Mesothelial cell of epicardium (in vitro differentiated cells): ENCODE measurements at places on chromosomes 3 and 15. TPM values are rescaled to one million over a fixed set of nuclear protein-coding genes. Genes with fewer than 3 reads are reported as not detected.
A peak's percentile ranks its signal among the peaks of the same experiment; 100 is the strongest.

GRCh38 chr3:41932464-41932863 lies 29.4 kb downstream of the ULK4 start:
- DNase-seq = no peak

Gene NAALADL2
- 27.9 to 29.9 TPM (median 28.3 TPM) in 3 replicates for total RNA-seq

DNA sequence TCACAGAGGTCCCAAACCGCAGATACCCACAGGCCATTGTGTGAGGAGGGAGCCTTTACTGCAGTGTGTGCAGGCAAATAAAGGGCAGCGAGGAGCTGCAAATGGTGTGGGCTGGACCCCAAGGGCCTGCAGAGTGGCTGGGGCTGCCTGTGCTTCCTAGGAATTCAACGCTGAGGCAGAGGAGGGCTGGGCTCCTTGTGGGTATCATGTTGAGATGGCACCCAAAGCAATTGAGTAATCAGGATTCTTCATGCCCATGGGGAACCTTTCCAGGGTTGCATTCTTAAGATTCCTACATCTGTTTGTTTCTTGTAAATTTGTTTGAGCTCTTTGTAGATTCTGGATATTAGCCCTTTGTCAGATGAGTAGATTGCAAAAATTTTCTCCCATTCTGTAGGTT lies 85.4 kb upstream of the LIPC start:
- no peak for DNase-seq

DNA sequence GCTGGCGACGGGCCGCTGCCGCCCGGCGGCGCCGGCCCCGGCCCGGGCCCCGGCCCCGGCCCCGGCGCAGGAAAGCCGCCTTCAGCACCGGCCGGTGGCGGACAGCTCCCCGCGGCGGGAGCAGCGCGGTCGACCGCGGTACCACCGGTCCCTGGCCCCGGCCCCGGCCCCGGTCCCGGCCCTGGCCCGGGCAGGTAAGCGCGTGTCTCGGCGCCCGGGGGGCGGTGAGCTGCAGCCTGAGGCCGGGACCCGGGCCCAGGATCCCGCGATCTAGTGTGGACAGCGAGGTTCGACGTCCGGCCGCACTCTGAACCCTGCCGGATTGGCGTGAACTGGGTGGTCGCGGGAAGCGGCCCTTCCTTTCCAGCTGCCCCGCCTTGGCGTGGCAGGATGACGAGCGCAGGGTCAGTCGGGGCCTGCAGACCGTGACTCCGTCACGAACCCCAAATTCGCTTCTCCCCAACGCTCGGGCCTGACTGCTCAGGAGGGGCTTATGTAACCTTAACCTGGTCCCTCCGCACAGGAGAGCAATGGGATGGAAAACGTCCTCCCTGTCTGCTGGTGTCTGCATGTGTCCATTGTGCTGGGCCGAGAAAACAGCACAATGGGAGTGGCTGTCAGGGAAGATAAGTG lies 472 bp downstream of the BSN start:
- DNase-seq = peak; percentile 75

Gene ULK3
- total RNA-seq = 30.9 to 34.8 TPM (median 32.6 TPM) in 3 replicates

DNA sequence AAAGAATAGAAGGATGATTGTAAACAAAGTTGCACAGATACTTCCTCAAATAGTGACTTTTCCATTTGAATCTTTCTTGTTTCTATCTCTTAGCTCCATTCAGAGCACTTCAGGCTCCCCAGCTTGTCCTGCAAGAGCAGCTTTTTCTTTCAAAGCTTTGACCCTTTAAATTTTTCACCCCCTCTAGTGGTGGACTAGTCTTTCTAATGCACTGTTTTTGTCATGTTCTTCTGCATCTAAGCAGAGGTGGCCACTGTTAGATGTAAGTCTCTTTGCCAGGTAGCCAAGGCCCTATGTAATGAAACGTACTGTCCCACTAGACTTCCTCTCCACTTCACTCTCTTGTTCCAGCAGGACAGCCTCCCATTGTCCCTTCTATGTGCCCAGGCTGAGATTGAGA lies 74.0 kb upstream of the MANF start:
- no peak for DNase-seq

DNA sequence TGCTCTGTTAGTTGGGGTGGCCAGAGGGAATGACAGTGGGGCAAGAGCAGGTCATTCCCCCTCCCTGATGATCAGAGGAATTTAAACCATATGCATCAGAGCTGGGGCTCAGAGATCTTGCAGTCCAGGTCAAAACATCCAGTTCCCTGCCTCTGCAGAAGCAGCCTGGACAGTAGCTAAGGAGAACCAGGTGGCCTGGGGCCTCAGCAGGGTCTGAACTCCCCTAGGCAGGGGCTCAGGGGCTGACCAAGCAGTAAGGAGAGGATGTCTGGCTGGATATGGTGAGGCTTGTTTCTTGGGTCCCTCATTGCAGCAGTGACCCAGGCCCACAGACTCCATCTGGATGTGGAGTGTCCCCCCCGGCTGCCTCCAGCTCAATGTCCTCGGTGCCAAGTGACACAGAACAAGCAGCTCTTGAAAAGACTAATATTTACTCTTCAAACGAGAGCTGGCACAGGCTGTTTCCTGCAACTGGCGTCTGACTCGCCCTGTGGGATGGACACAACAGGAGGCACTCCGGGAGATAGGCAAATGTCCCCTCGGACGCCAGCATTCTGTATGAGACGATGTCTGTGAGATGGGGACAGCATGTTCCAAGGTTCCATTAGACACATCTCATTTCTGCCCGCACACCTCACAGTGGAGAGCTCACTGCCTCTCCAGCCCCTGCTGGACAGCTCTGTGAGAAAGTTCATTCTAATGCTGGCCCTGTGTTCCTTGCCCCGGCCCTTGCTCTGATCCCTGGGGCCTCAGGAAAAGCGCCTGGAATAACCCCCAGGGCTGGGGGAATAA lies 37.1 kb downstream of the SEC22C start:
- DNase-seq = no peak

Gene ATXN7
- total RNA-seq = 28.2 to 29.4 TPM (median 28.7 TPM) in 3 replicates

DNA sequence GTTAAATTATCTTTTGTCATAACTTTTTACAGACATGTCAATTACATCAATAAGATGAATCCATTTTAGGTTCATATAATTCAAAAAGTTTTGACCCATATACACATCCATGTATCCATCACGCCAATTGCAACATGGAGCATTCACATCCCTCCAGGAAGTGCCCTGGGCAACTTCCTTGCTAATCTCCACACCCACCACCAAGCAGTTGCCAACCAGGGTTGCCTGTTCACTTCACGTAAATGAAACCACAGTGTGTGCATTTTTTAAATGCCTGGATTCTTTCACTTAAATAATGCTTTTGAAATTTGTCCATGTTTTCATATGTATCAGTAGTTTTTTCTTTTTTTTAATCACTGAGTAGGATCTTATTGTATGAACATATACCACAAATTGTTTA lies 40.7 kb upstream of the LYZL4 start:
- no peak for DNase-seq
